Activated CD4-positive, alpha-beta T cell treated with anti-CD3 and anti-CD28 coated beads, Interleukin-2, Interleukin-6, amounts not matched to agents 100 ng/mL and 50 ng/mL, durations not matched to agents 16 hours and 8 hours (primary cell): ENCODE measurements at places on chromosomes 2 and 18.
A peak's percentile ranks its signal among the peaks of the same experiment; 100 is the strongest.

- DNase-seq = no peak
Measured at GRCh38 chr2:134372611-134373131, 118.8 kb downstream of the MGAT5 start.

- no peak for DNase-seq
Measured at GRCh38 chr2:234435836-234436481, 60.9 kb downstream of the ARL4C start.

DNA sequence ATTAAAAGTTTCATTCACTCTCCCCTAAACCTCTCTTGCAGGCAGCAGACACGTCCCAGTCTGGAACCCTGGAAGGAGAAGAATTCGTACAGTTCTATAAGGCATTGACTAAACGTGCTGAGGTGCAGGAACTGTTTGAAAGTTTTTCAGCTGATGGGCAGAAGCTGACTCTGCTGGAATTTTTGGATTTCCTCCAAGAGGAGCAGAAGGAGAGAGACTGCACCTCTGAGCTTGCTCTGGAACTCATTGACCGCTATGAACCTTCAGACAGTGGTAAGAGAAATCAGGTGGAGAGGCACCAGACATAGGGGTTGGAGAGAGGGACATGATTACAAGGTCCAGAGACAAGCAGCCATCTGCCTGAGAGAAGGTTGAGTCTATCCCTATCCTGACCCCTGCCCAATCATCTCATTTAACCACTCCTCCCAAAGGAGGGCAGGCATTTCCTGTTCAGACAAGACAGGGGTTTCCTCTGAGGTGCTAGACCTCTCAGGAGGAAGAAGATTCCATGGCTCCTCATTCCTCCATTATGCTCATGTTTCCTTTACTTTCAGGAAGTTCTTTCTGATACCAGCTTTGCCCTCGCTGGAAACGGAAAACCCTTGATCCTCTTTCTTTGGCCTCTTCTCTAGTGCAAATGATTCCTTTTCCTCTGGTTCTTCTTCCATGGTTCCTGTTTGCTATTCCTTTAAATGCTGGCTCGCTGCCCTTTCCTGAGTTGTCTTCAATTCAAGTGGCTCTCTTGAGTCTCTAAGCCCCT, 15.1 kb downstream of the PLCD4 start:
- no peak for DNase-seq

- no peak for DNase-seq
Measured at GRCh38 chr2:46651363-46652099, 172.2 kb downstream of the TMEM247 start.

DNA sequence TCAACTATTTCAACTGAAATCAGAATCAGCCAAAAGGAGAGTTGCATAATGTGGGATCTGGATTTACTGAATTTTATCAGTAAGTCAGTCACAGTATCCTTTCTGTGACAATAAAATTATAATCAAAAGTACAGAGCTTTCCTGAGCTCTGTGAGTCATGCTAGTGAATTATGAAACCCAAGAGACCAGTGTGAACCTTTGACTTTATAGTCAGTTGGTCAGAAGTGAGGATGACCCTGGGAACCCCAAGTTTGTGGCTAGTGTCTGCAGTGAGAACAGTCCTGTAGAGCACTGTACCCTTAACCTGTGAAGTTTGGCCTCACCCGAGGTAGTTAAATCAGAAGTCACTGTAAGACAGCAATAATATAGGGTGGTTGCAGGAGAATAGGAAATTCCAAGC, 381.7 kb downstream of the CDH19 start:
- no peak for DNase-seq

- peak; percentile 19 for DNase-seq
Measured at GRCh38 chr2:54457323-54458023, 1.3 kb downstream of the SPTBN1 start.

DNA sequence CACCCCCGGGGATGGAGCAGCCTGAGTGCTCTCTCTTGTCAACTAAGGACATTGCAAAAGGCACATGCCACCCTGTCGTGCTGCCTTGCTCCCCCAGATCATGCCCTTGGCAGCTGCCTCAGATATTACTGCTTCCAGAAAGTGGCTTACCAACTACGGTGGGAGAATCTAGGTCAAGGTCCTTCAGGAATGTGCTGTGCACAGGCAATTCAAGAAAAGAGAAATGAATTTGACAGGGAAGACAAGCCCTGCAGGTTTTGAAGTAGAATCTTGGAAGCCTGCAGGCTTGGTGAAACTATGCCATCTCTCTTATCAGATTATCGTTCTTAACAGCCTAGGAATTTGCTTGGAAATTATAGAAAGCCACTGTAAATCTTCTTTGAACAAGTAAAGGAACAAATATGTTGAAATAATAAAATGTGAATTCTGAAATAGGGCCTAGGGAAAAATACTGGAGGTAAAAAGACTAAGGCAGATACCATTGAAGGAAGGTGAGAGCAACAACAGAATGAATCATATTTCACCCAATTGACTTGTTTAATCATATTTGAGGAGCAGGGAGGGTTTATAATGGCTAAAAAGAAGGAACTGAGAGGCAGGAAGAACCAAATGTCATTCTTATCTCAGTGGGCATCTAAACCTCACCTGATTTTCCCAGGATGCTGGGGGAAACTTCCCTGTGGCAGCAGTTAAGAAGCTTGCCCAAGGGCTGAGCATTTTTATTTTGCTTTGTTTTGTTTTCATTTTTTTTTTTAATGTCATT, 94.0 kb upstream of the GLS start:
- DNase-seq = no peak

GRCh38 chr2:199535445-199536177, 77.9 kb upstream of the SATB2 start:
- DNase-seq = no peak

- DNase-seq = peak; percentile 74
Measured at GRCh38 chr18:9614401-9615279, at the start of gene PPP4R1. Gene PPP4R1, minus strand, starts transcription at chr18:9614559. Its CDS starts 75 bp downstream, at chr18:9614484.

- DNase-seq = no peak
Measured at GRCh38 chr2:132725748-132726147, 55.7 kb upstream of the LYPD1 start.

DNA sequence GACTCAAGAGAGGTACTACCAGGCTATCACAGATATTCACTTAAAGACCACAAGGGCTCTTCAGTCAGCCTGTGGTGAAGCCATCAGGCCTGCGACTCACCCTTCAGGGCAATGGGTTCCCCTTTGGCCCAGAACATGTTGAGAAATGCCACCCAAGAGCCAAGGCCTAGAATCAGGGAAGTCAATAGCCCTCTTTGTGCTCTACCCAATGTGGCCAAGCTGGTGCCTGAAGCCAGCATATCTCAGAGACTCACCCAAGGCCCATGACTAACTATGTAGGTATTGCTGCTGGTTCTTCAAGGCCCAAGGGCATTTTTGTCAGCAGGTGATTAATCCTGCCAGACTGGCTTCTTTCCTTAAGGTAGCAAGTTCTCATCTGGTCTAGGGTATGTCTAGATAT, 338.9 kb upstream of the SETBP1 start:
- DNase-seq = no peak

DNA sequence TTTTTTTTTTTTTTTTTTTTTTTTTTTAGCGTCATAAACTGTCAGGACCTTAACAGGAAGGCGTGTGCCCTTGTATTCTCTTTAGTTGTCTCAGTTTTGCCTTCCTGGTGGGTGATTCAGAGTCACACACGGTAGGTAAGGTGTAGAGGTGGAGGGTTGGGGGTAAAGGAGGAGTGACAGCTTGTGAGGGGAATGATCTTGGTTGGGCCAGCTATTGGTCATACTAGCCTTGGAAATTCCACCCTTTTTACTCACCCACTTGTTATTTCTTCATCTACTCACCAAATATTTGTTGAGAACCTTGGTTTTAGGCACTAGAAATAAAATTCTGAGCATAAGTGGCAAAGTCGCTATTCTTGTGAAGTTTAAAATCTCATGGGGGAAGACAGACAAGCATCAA, 22.2 kb downstream of the SMIM21 start:
- DNase-seq = no peak

DNA sequence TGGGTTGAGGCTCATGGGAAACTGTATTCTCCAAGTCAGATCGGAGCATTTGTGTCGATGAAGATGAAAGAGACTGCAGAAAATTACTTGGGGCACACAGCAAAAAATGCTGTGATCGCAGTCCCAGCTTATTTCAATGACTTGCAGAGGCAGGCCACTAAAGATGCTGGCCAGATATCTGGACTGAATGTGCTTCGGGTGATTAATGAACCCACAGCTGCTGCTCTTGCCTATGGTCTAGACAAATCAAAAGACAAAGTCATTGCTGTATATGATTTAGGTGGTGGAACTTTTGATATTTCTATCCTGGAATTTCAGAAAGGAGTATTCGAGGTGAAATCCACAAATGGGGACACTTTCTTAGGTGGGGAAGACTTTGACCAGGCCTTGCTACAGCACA, 336.6 kb downstream of the PAX3 start:
- no peak for DNase-seq

- peak; percentile 47 for DNase-seq
Measured at GRCh38 chr2:240564561-240565332, 3.5 kb upstream of the RNPEPL1 start.

DNA sequence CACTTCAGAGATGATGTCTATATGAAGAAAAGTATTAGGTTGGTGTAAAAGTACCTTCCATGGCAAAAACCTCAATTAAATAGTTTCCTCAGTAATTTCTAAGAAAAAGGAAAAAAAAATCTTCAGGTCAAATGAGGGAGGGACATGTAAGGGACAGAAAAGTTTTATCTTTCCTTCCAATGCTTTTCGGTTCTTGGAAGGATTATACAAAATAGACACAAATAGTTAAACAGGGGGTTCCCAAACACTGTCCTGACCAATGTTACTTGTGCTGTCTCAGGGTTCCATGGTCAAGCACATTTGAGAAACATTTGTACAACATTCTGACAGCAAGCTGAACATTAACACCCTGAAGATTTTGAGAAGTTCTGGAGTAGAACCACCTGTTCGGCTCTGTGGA, 22.0 kb downstream of the ERMN start:
- DNase-seq = no peak

DNA sequence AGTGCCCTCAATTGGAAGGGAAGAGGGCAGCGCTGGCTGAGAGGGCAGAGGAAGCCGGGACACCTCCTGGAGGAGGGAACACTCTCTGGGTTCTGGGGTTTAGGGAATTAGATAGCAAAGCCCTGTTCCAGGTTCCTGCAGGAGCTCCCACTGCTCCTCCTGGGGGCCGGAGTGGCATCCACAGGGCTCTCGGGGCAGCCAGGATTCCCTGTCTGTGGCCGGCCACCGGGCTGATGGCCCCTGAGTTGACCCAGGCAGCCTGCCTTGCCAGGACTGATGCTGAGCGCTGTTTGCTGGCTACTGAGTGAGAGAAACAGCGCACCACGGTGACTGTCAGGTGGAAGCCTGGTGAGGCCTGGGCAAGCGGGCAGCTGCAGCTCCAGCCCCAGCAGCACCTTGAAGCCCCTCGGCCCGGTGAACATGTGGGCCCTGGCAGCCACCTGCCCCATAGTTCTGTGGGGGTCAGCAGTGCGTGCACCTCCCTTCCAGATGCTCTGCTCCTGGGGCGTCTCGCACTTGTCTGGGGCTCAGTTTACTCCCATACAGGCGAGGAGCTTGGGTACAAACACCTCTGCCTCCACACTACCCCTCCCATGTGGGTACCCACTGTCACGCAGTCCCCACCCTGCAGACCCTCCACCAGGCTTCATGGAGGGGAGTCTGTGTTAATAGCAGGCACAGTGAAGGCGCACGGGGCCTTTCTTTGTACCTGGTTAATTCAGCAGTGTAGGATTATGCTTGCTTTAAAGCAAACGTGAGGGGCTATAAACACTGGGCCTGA, 7.7 kb upstream of the ALLC start:
- DNase-seq = no peak

DNA sequence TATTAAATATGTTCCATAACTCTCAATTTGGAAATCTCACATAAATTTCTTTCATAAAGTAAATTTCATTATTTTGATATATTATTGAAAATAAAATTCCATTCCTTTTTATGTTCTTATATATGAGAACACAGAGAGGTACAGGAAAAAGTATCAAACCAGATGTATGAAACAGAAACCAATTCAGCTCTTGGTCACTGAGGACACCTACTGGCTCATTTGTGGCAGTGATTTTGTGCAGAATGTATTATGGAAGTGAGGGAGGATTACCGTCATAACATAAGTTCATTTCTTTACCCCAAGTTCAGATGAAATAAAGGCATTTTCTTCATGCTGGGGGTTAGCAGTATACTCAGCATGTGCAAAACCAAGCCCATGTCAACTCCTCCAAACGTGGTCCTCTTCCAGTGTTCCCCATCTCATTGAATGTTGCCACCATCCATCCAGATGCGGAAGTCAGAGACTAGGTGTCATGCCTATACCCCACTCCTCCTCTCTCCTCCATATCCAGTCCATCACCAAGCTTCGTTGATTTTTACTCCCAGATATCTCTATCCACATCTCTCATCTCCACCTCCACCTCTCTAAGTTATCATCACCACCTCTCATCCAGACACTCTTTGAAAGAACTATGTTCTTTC, 41.7 kb upstream of the MALL start:
- peak; percentile 49 for DNase-seq

DNA sequence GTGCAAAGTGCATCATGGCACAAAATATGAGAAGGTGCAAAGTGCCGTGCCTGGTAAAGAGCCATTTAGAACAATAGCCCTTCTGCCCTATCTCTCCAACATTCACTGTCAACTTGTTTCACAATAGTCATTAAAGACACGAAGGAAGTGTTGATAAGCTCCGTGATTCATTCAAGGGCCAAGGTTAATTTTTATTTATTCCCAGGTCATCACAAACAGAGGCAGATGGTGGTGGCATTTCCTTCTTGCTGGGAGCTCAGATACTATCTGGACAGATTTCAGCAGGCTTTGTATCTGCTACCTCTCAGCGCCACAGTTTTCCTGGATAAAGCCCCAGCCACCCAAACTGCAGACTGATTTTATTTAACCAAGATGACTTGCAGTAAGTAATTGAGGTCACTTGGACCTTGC, 309.3 kb downstream of the ZNF521 start:
- no peak for DNase-seq

- no peak for DNase-seq
Measured at GRCh38 chr2:147441182-147441581, 403.6 kb upstream of the ACVR2A start.

- DNase-seq = no peak
Measured at GRCh38 chr2:19600506-19600905, 242.1 kb upstream of the OSR1 start.

- DNase-seq = no peak
Measured at GRCh38 chr2:171553858-171554257, 31.6 kb downstream of the CYBRD1 start.

DNA sequence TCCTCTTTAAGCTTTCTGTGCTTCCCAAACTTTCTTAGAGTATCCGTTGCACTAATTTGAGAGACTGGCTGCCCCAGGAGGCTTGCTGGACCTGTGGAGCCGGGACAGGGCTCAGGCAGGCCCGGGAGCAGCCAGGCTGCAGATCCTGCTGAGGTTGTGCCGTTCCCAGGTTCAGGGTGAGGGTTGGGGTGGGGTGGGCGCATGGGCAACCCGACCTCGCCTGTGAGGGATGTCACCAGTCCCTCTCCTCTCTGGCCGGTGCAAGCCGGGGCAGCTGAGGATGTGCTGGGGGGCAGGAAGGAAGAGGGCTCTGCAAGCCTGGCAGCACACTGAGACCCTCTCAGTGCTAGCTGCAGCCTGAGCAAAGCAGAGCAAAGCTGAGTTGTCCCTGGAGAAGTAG, 57.6 kb downstream of the DYSF start:
- no peak for DNase-seq
